ENCODE measurements at places on chromosomes 1 and 21. TPM values are rescaled to one million over a fixed set of nuclear protein-coding genes. Genes with fewer than 3 reads are reported as not detected.

KCNA2 gene
- total RNA-seq, result 0.62 TPM

DNA sequence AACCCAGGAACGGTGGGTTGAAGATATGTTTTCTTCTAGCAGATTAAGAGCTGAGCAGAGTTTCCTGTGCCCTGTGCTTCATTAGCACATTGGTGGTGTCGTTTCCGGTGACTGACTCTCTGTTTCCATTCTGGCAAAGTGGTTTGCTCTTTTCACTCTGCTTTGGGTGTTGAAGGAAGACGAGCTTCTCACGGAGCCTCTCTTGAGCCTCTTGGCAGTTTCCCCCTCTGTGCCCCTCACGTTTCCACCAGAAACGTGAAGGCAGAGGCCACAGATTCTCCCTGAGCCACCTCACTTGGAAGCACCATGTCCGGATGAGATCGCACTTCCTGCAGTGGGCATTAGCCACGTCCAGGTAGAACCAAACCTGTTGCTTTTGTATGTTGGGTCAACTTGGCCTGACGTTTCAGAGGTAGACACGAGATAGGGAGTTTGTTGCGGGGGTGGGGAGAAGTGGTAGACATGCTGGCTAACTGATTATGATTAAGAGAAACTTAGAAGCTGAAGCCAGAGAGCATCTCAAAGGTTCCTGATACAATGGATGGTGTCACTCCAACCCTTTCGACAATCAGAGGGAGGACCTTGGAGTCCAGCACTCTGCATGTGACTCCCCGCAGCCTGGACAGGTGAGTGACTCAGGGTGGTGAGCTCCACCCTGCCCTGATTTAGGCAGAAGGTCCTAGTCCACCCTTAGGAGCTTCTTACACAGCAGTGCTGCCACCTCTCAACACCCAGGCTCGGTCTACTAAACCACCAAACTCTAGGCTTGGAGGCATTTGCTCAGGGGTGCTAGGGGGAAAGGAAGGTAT, at the start of gene LAX1:
Gene LAX1, plus strand, starts transcription at position 155 of the 809 bp plus-strand sequence. Its CDS starts 383 bp downstream, at position 538.
- peak within 1 kb of the TSS; percentile 98 for H3K4me3 ChIP-seq
- H3K27me3 ChIP-seq, result no peaks in the 10 kb centered on the region
- H3K4me1 ChIP-seq, result peaks cover 43% of the 10 kb centered on the region
- peak; percentile 83 for DNase-seq

FCMR gene
- 6.8 TPM for total RNA-seq

TRIM45 gene
- total RNA-seq, result 1.6 TPM

DNA sequence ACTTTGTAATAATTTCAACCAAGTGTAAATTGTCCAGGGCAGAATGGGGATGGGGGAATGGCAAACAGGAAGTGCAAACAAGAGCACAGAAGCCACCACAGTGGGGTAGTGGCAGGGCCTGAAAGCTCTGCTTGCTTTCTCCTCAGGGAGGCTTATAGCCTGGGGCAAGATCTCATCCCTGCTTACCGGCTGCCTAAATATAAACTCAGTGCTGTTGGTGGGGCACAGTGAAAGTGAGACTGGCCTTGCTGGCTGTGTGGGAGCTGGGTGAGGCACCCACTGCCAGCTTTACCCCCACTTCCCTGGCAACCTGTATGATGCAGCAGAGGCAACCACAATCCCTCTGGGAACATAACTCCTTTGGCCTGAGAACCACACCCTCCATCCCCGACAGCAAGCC, 15.2 kb downstream of the STYXL2 start:
- no peak for DNase-seq
- H3K27me3 ChIP-seq, result peaks cover 4% of the 10 kb centered on the region
- H3K27ac ChIP-seq, result no peak overlapping the region
- peaks cover 39% of the 10 kb centered on the region for H3K4me1 ChIP-seq
- no peak overlapping the region for H3K4me3 ChIP-seq

DNA sequence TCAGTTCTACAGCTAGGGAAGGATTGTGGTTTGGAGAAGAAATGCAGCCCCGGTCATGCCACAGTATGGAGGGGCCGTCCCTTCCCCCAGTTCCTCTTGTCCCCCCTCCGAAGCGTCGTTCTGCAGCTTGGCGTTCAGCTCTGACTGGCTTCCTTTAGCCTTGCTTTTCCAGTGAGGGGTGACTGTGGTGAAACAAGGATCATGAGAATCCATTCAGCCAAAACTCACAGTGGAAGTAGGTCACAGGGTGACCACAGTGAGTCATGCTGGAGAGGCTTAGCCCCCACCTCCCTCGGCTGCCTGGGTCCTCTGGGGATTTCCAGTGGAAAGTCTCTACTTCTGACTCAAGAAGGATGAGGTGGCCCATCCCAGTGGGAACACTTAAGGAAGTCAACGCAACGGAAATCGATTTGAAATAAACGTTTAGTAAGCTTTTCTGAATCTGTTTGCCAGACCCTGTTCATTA, 37.3 kb upstream of the COL6A2 start:
- H3K27me3 ChIP-seq, result peaks cover 28% of the 10 kb centered on the region
- no peaks in the 10 kb centered on the region for H3K36me3 ChIP-seq
- H3K27ac ChIP-seq, result no peak overlapping the region
- no peak overlapping the region for H3K4me3 ChIP-seq
- H3K4me1 ChIP-seq, result peaks cover 23% of the 10 kb centered on the region
